Femur (tissue), 1 donor: ENCODE measurements at places on chromosomes 7 and 10.

DNA sequence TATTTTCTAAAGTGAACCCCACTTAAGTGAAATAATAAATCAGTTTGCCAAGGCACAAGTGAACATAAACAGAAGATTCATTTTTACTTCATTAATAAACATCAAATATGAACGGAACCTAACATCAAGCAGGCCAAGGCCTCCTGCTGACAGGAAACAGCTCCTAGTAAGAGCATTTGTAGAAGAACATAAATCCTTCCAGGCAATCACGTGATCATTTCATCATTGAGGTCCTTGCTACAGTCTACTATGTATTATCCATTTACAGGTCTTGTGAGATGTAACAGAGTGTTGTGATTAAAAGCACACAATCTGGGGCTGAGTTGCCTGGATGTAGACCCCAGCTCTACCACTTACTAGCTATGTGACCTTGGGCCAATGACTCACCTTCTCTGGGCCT is 70.6 kb downstream of the CALD1 start:
- no peak for DNase-seq

DNA sequence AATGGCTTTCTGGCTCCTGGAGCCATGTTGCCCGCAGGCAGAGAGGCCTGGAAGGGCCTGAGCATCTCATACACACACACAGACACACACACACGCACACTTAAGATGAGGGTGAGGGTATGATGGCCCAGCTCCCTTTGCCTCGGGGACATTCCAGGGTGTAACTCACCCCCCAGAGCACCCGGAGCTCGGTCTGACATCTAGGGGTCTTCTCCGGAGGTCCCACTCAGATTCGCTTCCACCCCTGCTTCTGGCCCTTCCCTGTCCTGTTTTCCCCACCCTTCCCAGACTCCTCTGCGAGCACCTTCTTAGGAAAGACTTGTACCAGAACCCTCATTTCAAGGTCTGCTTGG is 304.4 kb downstream of the GRID1 start:
- no peak for DNase-seq

DNA sequence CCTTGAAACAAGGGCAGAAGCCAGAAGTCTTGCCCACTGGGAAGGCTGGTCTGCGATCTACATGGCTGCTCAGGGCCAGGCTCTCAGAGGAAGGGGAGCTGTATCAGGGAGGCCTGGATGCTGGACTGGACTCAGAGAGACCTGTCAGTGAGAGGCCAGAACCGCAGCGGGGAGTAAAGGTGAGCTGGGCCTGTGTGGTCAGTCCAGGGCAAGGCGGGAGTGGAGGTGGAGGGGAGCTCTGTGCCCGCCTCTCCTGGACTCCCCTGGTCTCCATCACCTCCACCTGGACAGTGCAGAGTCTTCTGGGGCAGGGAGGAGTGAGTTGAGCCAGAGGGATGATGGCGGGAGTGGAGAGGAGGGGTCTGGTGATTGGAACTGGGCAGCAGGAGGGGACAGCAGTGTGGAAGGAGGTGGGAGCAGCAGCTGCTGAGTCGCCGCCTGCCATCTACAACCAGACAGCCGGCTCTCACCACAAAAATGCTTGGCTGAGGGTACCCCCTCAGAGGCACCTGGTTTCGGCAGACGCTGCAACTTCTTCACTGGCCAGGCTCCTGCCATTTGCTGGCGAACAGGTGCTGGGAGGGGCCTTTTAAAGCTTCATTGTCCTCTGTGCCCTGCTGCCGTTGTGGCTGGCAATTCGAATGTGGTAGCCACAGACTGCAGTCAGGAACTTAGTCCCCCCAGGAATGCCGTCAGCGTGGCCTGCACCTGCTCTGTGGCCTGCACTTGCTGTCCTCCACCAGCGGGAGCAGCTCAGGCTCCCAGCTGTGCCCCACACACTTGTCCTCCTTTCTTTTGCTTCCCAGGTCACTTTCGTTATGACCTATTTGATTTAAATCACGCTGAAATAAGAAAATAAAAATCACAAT is 3.5 kb downstream of the RASSF4 start:
- peak; percentile 76 for DNase-seq

GRCh38 chr7:107122486-107122911 is 46.3 kb upstream of the HBP1 start:
- no peak for DNase-seq

- no peak for DNase-seq
Observed at GRCh38 chr10:75115137-75115536, 3.7 kb downstream of the SAMD8 start.

- DNase-seq: peak; percentile 40
Observed at GRCh38 chr10:32207544-32207943, 139.4 kb downstream of the EPC1 start.

- DNase-seq: no peak
Observed at GRCh38 chr10:123180101-123181090, 26.2 kb downstream of the BUB3 start.

GRCh38 chr7:114819616-114820362 is 102.1 kb upstream of the MDFIC start:
- no peak for DNase-seq

DNA sequence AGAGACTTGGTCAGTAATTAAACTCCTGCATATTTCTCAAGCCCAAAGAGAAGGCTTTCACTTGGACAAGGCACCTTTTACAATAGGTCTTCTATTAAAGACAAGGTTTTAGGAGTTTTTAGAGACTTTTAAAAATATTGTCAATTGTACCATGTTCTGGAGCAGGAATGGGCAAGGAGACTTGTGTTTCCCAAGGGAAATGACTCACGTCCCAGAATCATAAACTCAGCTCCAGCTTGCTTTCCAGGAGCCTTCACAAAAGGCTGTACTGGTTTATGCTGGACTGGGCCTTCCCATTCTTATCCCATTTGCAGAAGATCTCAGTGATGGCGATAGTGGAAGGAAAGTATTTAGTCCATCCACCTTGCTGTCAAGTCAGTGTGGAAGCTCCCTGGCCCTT is 7.8 kb upstream of the GLI3 start:
- no peak for DNase-seq

DNA sequence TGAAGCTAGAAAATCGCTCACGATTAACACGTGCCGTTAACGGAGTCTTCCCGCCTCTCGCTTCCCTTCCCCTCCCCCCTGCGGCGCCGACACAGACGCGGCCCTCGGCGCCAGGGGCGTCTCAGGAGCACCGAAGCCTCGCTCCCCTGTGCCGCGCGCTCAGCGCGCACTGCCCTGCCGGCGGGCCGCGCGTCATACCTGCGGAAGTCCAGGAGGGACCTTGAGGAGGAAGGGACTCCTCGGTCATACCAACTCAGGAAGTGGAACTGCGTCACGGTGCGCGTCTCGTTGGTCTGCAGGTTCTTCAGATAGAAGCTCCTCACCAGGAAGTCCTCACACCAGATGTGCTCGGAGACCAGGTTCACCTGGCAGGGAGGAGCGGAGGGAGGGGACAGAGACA is 239.6 kb downstream of the DNAJB6 start:
- DNase-seq: peak; percentile 40

DNA sequence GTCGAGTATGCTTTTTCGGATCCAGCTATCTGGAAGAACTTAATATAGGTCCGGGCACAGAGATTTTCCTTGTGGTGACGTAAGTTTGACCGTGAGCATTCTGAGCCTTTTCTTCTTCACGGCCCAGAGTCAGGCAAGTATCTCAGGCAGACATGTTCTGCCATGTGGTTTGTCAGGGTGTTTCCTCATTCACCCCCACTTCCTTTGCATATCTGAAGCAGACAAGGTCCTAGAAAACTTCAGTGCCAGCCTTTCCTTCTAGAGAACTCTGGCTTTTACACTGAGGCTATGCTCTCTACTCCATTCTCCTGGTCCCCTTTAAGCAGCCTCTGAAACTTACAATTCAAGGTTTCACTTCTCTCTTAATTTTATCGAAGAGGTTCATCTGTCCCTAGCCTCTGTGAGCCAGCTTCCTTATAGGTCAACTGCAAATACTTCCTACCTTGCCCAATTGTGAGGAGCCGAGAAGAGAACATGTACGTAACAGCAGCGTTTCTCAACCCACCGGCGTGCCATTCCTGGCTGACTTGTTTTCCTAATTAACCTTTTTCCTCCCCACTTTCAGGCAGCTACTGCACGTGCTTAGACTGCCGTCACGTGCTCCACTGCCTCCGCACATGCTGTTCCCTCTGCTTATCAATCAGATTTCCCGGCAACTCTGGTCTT is 47.3 kb downstream of the CDCA7L start:
- DNase-seq: peak; percentile 31

- no peak for DNase-seq
Observed at GRCh38 chr10:80583685-80584084, 46.0 kb downstream of the SH2D4B start.

DNA sequence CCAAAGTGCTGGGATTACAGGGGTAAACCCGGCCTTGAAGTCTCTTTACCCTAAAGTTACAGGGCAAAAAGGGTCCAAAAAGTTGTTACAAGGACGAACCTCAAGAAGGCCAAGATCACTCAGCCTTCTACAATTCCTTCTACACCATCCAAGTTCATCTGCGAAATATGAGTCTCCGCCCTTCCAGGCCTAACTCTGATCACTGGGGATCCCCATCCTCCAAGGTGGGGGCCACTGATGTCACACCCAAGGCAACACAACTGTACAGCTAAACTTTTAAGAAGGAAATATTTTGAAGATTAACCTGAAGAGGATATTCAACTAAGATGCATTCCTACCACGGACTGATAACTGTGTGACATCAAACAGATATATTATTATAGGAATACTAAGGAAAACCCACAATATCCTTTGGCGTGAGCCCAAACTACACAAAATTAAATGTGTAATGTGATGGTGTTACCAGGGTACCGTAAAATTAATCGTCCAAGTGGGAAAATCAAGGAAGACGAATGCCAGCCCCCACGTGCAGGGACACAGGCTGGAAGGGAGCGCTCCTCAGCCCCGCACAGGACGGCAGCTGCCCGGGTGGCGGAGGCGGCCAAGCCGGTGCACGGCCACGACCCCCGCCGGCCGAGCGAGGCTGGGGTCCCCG is 1.0 kb downstream of the PAXIP1 start:
- no peak for DNase-seq

DNA sequence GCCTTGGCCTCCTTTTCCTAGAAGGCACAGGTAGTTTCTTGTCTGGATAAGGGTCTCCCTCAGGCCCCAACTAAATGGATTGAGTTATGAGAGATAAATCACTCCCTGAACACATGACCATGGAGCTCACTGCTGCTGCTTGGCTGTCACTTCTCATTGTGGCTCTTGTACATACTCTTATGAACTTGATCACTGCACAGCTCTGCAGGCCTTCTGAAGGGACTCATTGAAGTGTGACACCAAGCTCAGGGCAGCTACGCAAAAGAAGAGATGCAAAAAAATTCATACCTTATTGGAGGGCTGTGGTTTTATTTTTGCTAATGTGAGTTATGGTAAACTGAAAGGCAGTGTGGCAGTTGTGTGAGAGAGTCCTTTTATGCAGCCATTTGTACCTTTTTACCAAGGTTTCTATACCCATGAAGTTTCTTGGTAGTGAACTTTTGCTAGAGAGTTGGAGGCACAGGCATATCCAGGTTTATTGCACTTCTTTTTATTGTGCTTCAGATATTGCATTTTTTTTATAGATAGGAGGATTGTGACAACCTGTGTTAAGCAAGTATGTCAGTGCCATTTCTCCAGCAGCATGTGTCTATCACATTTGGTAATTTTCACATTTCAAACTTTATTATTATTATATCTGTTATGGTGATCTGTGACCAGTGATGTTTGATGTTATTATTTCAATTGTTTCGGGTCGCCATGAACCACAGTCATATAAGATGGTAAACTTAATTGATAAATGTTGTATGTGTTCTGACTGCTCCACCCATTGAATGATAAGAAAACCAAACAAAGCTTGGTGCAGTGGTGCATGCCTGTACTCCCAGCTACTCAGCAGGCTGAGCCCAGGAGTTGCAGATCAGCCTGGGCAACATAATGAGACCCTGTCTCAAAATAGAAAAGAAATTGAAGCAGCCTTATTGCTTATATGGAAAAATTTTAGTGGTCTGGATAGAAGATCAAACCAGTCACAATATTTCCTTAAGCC is 100.6 kb downstream of the LRRC4 start:
- DNase-seq: no peak

GRCh38 chr7:142795339-142795863 is 24.6 kb downstream of the PRSS2 start:
- DNase-seq: no peak

- no peak for DNase-seq
Observed at GRCh38 chr7:120059641-120060040, 213.3 kb upstream of the KCND2 start.

GRCh38 chr10:69049566-69049961 is 38.3 kb upstream of the SRGN start:
- no peak for DNase-seq

GRCh38 chr7:2641406-2642393 is 9.9 kb downstream of the TTYH3 start:
- peak; percentile 96 for DNase-seq

GRCh38 chr10:116184512-116184794 is 88.6 kb downstream of the GFRA1 start:
- no peak for DNase-seq

GRCh38 chr10:79502561-79503309 is 9.6 kb upstream of the EIF5AL1 start:
- no peak for DNase-seq

DNA sequence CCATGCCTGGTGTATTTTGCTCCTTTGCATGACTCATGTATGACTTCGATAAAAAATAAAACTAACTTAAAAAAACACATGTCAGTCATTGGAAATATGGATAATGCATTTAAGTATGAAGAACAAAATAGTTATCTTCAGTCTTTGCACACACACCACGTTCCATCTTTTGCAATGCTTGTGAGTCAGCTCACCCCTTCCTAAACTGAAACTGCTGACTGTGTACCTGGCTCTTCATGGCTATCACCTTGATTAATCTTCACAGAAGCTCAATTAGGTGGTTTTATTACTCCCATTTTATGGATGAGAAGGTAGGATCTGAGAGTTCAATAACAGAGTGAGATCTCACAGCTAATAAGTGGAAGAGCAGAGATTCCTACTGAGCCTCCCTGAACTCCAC is 79.5 kb downstream of the CARD11 start:
- no peak for DNase-seq

DNA sequence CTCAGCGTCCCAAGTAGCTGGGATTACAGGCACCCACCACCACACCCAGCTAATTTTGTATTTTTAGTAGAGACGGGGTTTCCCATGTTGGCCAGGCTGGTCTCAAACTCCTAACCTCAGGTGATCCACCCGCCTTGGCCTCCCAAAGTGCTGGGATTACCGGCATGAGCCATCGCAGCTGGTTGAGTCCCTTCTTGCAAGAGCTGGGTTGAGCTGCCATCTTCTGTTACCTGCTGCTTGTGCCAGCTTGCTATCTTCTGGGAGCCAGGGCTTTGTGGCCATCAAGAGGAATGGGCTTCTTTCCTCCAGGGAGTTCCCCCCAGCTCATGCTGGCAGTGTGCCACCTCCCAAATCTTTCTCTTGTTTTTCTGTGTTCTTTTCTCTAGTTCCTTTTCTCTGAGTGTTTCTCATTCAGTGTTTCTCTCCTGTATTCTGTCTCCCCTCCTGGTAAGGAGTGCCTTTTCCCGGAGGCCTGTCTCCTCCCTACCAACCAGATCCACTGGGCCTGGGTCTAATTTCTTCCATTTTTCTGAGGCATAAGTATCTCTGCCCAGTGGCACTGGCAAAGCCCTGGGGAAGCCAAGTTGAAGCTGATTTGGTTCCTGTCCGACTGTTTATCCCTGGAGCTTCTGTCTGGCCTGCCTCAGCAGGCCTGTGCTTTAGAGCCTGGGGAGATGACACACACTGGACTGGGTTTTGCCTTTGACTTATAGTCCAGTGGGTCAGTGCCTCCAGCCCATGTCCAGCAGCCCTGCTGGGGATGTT is 3.7 kb downstream of the DBNL start:
- peak; percentile 17 for DNase-seq

- DNase-seq: no peak
Observed at GRCh38 chr7:120732256-120732655, 125.7 kb downstream of the TSPAN12 start.

GRCh38 chr7:30470771-30471170 is 7.8 kb downstream of the NOD1 start:
- DNase-seq: peak; percentile 47
